Substantia nigra (tissue), 51 donors: ENCODE measurements at places on chromosomes 12 and 14.

- no peak for DNase-seq
These were observed 84.1 kb downstream of the PPP1R12A start for GRCh38 chr12:79850610-79851299.

GRCh38 chr12:117850048-117850447 lies 118.7 kb downstream of the KSR2 start:
- no peak for DNase-seq

DNA sequence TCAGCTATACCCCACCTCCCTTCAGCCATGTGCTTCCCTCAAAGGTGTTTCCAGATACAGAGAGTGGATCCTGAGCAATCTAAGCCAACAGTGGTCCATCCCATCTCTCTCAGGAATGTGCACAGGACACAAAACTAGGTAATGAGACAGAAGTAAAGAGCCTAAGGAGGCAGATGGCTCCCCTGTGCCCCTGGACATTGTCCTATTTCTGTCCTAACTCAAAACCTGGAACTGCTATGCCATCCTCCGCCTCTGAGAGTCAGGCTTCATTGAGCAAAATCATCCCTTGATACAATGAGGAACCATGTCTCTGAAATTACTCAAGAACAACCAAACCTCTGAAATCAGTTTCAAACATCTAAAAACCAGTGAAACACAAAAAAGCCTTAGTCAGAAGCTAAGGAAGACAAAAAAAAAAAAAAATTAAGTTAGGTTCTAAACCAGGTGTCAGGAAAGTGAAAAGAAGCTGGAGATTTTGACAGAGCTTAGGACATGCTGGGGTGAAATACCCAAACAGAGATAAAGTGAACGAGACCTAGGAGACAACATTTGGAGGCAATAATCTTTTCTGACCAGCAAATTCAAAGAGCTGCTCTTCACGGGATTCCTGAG lies 200.3 kb upstream of the PLEKHG7 start:
- no peak for DNase-seq

GRCh38 chr14:44961554-44962333 lies at the start of the genes KLHL28 and TOGARAM1:
Gene KLHL28, minus strand, starts transcription at chr14:44961947. Its CDS starts 16,019 bp downstream, at chr14:44945928.
Gene TOGARAM1, plus strand, starts transcription at chr14:44962190. Its CDS starts 232 bp downstream, at chr14:44962422.
- peak; percentile 99 for DNase-seq

DNA sequence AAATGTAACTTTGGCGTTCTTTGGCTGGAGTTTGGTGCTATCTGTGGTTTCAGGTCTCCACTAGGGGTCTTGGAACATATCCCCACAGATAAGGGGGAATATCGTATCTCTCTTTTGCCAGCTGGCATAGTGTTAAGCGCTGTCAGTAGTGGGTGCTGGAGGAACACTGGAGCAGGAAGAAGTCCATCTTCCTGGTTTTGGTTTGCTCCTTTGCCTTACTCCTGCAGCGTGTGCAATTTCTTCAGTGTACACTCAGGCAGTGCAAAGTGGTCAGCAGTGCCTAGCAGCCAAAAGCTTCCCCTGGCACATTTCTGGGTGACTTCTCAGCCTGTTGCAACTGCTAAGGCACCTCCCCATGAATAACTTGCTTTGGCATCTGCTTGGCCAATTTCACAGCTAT lies 11.7 kb upstream of the RIPK3 start:
- no peak for DNase-seq

GRCh38 chr12:46124848-46125619 lies 134.7 kb upstream of the SCAF11 start:
- no peak for DNase-seq

DNA sequence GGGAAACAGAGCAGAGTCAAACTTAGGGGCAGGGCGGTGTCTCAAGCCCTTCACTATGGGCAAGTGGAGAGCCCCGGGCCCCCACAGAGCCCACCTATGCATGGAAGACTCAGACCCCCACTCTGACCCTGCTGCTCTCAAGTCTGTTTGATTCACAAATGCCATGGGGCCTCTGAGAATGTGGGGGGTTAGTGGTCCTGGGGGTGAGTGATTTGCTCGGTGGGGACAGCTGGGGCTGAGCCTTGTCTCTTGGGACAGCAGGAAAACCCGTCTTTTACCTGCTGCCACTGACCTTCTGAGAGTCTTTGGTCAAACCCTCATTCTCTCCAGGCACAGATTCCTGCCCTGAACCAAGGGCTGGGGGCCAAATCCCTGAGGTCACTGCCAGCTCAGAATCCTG lies 201.0 kb upstream of the RTL1 start:
- DNase-seq, result no peak

DNA sequence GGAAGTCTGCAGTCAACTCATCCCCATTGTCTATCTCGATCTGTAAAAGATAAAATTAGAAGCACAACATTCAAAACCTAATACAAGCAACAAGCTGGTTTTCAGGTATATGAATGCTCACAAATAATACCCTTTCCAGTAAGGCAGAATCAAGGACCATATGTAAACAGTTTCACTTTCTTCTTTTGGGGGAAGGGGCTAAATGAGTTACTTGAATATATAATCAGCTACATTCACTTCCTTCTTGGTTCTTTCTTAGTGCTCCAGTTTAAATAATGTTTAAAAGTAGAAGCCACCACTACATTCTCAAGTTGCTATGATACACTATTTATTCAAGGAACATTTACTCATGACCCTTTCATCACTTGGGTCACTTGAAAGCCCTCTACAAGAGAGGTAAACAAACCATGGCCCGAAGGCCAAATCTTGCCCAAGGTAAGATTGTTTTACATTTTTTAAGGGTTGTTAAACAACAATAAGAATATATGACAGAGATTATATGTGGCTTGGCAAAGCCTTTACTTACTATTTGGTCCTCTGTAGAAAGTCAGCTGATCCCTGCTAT lies 10.3 kb downstream of the TWF1 start:
- DNase-seq, result no peak

DNA sequence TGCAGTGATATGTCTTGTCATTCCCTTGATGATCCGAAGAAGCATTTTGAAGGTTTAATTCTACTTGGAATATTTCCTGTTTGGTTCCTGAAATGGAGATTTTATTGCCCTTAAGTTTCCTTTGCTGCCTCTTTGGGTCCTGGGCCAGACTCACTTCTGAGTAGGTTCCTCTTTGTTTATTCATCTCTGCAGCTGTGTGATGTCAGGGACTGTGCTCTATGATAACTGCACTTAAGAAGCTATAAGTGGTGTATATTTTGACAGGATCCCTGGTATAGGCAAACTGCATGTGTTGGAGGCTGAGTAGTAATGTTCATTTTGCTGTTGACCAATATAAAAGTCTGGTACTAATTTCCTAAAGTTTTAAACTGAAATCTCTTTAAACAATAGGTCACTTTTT lies at the start of gene KLRC4:
Gene KLRC4, minus strand, starts transcription at position 366 of the 400 bp plus-strand sequence. Its CDS starts 182 bp downstream, at position 184.
- DNase-seq, result no peak

DNA sequence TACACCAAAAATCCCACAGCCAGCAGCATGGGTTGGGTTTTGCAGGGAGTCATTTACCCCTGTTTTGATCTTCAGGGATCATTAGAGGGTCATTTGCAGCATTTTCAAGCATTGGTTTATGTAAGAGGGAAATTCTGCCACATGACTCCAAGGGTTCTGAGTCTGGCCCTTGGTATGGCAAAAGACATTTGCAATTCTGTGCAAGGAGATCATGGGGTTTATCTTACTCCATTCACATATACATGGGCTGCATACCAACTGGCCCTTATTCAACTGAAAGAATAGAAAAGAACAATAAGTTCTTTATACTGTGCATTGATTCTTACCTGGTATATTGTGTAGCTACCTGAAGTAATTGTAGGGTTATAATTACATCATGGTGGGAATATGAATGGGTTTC lies 13.7 kb downstream of the SIX4 start:
- no peak for DNase-seq

GRCh38 chr12:17357396-17357795 lies 732.6 kb downstream of the RERGL start:
- DNase-seq, result no peak

DNA sequence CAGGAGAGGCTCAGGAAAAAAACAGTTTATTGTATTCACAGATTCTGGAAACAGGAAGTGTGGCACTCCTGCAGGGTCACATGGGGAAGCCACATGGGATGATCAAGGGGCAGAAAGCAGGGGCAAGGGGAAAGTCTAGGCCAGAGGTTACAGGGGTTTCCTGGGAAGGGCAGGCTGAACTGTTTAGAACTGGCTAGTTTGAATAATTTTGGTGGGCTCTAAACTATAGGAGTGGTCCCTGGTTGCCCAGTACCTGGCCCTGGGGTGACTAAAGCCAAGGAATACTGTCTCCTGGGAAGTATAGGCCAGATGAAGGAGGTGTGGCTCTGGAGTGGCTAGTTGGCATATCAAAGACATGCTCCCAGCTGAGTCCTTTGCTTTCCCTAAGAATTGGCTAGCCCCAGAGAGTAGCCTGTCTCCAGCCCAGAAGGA lies 169.2 kb downstream of the SLC41A2 start:
- peak; percentile 1 for DNase-seq

DNA sequence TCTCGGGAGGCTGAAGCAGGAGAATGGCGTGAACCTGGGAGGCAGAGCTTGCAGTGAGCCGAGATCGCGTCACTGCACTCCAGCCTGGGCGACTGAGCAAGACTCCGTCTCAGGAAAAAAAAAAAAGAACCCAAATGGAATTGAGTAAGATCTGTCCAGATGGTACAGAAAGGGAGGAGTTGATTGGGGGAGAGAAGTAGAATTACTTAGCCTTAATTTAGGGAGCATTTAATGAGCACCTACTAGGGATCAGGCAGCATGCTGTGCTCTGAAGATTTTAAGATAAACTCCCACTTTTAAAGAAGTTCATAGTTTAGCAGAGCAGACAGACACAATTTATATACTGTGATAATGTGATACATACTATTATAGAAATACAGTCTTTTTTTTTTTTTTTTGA lies 4.5 kb downstream of the RAB5B start:
- no peak for DNase-seq

DNA sequence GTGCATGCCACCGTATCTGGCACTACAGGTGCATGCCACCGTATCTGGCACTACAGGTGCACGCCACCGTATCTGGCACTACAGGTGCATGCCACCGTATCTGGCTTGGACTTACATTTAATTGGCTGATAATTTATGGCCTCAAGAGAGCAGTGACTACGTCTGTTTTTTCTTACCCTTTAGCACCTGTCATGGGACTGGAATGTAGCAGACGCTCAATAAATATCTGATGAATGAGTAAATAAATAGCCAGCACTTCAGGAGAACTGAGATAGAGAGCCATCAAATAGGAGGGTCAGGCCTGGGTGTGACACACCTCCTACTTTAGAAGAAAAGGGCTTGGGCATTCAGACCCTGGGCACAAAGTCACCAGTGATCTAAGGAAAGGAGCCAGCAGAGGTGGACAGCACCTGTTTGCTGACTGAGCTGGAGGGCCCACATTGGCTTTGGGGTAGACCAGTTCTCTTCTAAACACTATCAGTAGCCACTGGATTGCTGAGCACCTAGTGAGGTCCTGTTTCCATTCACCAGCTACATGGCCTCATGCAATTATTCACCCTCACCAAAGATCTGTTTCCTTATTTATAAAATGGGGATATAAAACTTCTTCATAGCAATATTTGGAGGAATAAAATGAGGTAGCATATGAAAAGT lies 50.1 kb downstream of the RFX4 start:
- DNase-seq, result no peak

GRCh38 chr12:42859612-42860011 lies 270.1 kb upstream of the PRICKLE1 start:
- DNase-seq, result peak; percentile 2

DNA sequence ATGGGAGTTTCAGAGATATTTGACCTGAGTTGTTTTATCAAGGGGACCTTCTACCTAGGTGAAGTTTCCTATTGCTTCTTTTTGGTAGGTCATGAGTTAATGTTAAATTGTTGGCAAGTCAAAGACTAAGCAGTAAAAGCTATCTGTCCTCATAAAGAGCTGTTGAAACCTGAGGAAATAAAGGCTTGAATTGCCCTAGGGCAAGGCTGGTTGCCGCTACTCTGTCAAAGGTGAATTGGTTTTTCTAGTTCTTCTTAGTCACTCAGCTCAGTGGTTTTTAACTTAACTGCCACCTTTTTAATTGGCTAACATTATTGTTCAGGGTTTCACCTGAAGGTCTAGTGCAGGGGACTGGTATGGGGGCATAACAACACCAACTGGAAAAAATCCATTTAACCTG lies 441.6 kb upstream of the FBXO33 start:
- DNase-seq, result no peak

DNA sequence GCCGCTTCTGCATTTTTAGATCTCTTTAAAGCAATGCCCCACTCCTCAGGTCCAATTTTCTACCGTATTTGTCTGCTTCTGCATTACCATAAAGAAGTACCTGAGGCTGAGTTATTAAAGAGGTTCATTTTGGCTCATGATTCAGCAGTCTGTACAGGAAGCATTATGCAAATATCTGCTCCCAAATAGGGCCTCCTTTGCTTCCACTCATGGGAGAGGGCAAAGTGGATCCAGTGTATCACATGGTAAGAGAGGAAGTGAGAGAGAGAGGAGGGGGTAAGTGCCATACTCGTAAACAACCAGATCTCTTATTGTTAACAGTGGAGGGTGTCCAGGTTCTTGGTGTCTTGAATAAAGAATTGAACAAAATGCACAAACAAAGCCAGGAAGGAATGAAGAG lies 316.1 kb upstream of the SEL1L start:
- DNase-seq, result no peak

- DNase-seq, result no peak
These were observed 24.0 kb downstream of the CCDC85C start for GRCh38 chr14:99579903-99580571.

- DNase-seq, result no peak
These were observed 18.6 kb upstream of the GALNT8 start for GRCh38 chr12:4701395-4702190.

DNA sequence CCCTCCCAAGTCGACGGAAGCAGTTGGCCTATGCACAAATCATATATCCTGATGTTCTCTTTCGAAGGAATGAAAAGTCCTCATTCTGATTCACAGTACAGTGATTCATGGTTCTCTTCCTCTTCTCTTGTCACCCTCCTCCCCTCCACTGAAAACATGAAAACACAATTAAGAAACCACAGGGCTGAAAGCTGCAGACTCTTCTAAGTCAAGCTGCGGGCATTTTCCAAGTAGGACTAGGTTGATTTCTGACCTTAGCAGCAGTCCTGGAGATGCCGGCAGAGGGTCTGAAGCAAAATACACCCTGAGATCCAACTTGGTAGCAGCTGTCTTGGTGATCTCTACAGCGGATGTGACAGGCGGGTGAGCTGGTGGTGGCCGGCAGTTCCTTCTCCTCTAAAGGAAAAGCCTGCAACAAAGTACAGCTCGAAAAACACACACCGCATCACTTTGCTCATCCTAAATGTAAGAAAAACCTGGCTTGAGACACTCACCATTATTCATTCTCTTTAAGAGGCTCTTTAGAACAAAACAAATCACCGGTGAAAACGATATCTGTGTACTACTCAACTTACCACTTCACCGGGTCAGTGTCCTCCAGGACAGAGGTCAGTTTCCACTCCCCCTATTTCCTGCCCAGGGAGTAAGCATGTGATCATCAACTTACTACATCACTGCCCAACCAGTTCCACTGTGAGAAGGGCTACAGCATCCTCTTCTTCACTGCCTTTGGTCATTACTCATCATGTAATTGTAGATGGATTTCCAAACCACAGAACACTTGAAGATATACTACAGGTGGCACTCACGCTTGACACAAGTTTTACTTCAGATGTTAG lies 6.0 kb downstream of the TMCC3 start:
- peak; percentile 23 for DNase-seq

GRCh38 chr12:131282292-131283080 lies 328.8 kb downstream of the ADGRD1 start:
- DNase-seq, result no peak

- no peak for DNase-seq
These were observed 3.8 kb downstream of the TXNRD1 start for GRCh38 chr12:104219361-104219892.
